ENCODE measurements at places on chromosomes 12 and 14.

DNA sequence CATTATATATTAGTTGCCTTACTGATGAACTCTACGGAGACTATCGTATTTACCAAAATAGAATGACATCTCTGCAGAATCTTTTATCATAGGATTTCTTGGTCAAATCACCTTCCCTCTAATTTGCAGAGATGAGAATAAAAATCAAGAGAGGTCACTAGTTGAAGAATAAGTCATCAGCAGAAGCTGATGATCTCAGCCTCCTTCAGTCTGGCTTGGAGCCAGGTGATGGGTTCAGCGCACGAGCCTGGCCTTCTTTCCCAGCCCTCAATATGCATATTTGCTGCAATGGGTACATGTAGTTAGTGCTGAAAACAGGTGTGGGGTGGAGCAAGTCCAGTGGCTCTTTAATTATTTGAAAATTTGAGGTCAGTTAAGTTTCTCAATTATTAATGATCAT lies 19.2 kb upstream of the EMP1 start:
- DNase-seq = no peak

DNA sequence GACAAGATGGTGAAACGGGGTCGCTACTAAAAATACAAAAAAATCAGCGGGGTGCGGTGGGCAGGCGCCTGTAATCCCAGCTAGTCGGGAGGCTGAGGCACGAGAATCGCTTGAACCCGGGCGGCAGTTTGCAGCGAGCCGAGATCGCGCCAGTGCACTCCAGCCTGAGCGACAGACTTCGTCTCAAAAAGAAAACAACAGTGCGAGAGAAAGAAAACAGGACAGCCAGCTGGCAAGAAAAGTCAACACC lies 633 bp upstream of the RNU4-2 start:
- no peak for DNase-seq

DNA sequence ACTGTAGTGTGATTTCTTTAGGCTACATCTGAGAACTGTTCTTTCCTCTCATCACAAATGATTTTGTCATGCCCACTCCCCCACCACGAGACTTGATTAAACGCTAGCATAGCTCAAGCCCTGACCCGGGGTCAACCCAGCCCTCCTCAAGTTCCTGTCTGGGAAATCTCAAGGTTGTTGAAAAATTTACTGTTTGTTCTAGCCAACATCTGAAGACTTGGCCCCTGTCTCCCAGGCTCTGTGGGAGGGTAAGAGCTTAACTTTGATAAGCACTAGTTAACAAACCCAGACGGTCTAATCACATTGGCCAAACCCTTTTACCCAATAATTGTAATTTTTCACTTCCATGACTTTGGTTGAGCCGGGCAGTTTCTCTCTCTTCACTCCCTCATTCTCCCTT lies 86.2 kb upstream of the AMIGO2 start:
- DNase-seq = no peak

DNA sequence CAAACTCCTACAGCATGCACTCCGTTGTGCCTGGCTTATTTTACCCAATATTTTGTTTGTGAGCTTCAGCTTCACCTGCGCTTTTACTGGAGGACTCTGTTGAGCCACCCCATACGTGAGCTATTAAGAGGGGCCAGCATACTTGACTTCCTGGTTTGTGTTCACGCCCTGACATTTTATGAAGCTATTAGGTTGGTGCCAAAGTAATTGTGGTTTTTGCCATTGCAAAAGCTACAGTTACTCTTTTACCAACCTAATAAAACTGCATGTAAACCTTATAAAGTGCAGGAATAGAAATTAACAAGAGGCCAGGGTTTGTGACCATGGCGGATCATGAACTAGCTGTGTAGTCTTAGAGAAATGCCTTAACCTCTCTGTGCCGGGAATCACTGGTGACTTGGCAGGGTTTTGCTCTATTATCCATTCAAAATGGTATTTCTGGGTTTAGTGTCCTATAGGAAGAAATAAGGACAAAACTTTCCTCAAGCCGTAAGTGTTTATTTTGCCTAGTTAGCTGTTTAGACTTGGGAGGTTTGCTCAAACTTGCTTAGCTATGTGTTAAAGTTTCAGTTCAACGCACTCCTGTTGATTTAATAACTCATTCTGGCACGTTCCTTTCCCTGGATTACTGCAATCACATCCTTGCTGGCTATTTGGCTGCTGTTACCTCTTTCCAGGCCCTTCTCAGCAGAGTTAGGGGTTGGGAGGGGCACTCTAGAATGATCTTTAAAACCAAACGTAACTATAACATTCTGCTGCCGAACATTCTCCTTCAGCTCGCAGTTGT lies 1027.6 kb downstream of the BCL11B start:
- no peak for DNase-seq

DNA sequence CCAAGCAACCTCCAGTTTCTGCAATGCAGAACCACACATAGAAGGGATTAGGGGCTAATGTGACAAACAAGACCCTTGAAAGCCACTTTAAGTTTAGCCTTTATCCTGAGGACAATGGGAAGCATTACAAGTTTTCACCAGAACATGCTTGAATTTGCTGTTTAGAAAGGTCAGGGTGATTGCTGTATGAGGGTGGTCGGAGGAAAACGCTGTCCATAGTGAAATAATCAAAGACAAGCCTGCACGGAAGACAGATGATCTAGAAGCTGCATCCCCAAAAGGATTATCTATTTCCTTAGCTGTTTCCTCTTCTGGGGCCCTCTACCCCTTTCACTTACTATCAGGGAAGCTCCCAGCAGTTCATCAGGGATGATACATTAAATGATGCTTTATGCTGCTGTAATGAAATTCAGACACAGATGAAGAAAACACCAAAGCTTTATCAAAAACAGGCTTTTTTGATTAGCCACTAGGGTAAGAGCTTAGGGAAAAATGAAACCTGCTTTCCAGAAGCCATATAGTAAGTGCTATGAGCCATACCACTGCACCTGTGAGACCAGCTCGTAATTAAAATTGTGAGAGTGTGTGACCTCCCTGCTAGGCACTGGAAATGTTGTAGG lies 6.5 kb downstream of the HAL start:
- DNase-seq = no peak

DNA sequence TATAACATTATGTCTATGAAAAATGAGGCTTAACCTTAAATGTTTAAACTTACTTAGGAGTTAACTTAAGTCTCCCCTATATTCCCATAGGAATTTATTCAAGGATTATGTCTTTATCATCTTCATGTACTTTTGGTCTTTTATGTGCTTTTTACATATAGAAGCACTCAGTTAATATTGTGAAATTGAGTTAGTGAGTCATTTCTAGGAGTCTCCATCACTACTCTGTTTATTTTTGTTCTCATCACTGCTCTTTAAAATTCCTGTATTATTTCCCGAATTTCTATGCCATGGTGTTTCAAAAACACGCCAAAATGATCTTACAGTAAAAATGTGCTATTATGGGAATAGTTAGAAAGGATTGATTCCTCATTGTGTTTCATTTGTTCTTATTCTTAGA lies 31.6 kb downstream of the TBC1D15 start:
- no peak for DNase-seq

GRCh38 chr12:100273782-100274181 lies 6.8 kb downstream of the SCYL2 start:
- DNase-seq = no peak

DNA sequence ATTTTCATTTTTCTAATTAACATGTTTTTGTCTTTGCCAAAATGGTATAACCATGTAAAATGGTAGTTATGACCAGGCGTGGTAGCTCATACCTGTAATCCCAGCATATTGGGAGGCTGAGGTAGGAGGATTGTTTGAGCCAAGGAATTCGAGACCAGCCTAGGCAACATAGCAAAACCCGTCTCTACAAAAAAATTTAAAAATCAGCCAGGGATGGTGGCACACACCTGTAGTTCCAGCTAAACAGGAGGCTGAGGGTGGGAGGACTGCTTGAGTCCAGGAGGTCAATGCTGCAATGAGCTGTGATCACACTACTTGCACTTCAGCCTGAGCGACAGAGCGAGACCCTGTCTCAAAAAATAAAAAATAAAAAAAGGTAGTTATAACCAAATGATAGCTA lies 23.1 kb downstream of the PPTC7 start:
- no peak for DNase-seq

- DNase-seq = no peak
Measured at GRCh38 chr14:76439237-76439775, 63.4 kb downstream of the ESRRB start.

DNA sequence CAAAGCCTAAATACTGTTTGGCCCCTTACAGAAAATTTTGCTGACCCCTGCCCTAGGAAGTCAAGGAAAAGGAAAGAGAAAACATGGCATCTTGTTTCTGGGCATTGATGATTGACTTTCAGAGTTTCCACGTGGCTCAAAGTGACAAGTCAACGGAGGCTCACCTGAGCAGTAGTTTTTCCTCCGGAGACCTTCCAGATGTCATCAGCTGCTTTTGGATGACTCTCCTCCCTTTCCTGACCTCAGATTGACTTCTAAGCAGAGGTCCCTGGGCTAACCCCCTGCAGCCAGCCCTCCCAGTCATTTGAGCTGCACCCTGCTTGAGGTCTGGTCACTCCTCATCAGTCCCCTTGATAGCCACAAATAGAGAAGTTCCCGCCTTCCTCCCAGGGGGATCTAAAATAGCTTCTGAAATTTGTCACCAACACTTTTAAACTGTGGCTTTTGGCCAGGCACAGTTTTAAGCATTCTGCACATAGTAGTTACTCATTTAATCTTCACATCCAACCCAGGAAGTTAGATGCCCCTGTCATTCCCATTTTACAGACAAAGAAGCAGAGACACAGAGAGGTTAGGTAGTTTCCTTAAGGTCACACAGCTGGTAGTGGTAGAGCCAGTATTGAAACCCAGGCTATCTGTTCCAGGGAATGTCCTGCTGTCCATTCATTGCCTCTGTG lies 143.4 kb downstream of the CHST11 start:
- DNase-seq = no peak

GRCh38 chr14:106586098-106586704 lies 1059.8 kb downstream of the TMEM121 start:
- DNase-seq = no peak

GRCh38 chr14:58151133-58152013 lies 640 bp downstream of the ARMH4 start:
- DNase-seq = peak; percentile 36

DNA sequence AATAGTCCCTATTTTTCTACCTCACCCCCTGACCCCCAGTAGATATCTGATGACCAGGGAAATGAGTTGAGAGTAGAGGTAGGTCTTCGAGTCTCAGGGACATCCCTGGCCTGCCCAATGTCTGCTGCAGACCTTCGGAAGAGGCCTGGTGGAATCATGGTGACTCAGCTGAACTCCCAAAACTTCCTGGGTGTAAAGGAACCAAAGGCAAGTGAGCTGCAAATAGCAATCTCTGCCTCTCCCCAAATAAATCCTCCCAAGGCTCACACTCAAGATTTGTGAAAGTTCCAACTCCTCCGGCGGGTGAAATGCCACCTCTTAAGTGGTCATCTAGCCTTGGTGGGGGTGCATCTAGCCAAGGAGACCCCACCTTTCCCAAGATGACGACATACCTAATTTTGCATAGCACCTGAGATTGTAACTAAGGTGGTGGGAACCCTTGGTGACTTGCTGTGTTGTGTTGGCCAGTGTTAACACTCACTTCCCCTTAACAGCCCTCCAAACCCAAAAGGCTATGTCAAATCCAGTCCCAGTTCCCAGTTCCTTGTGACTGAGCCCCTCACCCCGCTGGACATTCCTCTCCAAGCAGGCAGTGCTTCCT lies 6.3 kb downstream of the ZFP36L1 start:
- DNase-seq = no peak

- DNase-seq = no peak
Measured at GRCh38 chr12:91396293-91396692, 213.7 kb upstream of the DCN start.

DNA sequence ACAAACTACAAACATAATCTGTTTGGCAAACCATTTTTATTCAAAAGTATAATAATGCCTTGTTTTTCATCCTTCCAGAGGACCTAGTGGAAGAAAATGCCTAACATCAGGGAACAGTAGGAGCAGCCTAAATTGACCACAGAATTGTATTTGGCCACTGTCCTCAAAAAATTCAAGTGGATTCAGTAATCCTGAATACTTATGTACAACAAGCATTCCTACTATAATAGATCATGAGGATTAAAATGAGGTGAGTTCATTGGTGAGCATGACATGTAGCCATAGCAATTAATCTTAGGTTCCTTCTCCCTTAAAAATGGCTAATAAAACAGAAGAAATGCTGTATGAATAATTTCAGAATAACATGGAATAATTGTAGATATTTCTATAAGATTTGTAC lies 209.3 kb downstream of the DAD1 start:
- DNase-seq = no peak

DNA sequence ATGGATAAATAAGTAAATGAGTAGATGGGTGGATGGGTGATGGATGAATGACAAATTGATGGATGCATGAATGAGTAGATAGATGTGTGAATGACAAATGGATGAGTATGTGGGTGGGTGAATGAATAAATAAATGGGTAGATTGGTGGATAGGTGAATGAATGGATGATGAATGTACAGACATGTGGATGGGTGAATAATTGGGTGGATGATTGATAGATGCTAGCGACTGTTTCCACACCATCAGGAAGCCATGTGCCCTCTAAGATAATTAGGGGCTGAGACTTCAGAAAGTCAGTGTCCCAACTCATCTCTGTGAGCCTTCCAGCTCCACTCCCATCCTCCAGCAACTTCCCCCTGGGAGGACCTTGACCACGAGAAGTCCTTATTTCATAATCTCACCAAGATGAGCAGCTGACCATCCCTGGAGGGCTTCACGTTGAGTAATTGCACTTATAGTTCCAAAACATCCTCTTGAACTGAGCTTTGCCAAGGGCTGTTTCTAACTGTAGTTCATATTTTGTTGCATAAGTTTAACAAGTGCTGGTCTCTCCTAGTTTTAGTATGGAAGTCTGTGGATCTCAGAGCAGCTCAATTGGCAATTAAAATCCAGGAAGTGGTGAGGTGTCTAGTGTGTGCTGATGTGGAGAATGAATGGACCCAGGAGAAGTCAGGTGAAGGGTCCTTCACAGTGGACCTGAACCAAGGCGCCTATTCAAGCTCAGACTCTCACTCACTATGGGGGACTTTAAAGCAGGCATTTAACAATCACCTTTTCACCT lies 295.7 kb downstream of the ADGRD1 start:
- DNase-seq = no peak

- DNase-seq = no peak
Measured at GRCh38 chr14:69873877-69874780, 5.1 kb upstream of the SMOC1 start.

DNA sequence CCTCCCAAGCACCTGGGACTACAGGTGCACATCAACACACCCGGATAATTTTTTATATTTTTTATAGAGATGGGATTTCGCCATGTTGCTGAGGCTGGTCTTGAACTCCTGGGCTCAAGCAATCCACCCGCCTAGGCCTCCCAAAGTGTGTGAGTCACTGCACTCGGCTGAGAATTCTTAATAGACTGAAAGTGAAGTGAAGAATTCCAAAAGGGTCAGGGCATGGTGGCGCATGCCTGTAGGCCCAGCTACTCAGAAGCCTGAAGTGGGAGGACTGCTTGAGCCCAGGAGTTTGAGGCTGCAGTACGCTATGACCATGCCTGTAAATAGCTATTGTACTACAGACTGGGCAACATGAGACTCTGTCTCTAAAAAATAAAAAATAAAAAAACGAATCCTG lies 43.7 kb downstream of the TCHP start:
- DNase-seq = no peak
